ENCODE measurements at places on chromosomes 2 and 18. TPM values are rescaled to one million over a fixed set of nuclear protein-coding genes. Genes with fewer than 3 reads are reported as not detected.

The FBXO36 gene
- total RNA-seq: 1.9 TPM

The CFC1 gene
- not detected for total RNA-seq

The ITGB6 gene
- 7.6 TPM for total RNA-seq

The C2orf80 gene
- not detected for total RNA-seq

The IGFBP2 gene
- total RNA-seq: 944 TPM

The IL36B gene
- total RNA-seq: not detected

The ACSL3 gene
- total RNA-seq: 163 TPM

The ME2 gene
- total RNA-seq: 44.0 TPM

The PLCD4 gene
- 0.89 TPM for total RNA-seq

The RBKS gene
- total RNA-seq: 1.6 TPM

The CYS1 gene
- total RNA-seq: 3.7 TPM

The ALK gene
- 0.16 TPM for total RNA-seq

The ATP5MC3 gene
- 289 TPM for total RNA-seq

The AP1S3 gene
- 14.3 TPM for total RNA-seq

The NAT8 gene
- total RNA-seq: not detected

The SERPINB3 gene
- total RNA-seq: not detected

The CDK15 gene
- 6.6 TPM for total RNA-seq

The SERPINB4 gene
- total RNA-seq: not detected

The MFSD6 gene
- total RNA-seq: 2.6 TPM

The ALPG gene
- 0.27 TPM for total RNA-seq

The ODC1 gene
- 85.3 TPM for total RNA-seq

The OTOS gene
- not detected for total RNA-seq

The TXNDC9 gene
- 48.3 TPM for total RNA-seq

The ANKRD30B gene
- not detected for total RNA-seq

The DLX1 gene
- not detected for total RNA-seq

The ITPRIPL1 gene
- 0.10 TPM for total RNA-seq

The TUBA4B gene
- total RNA-seq: not detected

The UGT1A4 gene
- not detected for total RNA-seq

The CDH2 gene
- total RNA-seq: 326 TPM

The NFATC1 gene
- 10.6 TPM for total RNA-seq

The TMSB10 gene
- total RNA-seq: 3,439 TPM

The LHCGR gene
- total RNA-seq: not detected

The MARCO gene
- total RNA-seq: not detected

The CCT4 gene
- 203 TPM for total RNA-seq

The ANKRD30BL gene
- total RNA-seq: not detected

The CIB4 gene
- total RNA-seq: not detected

The ABCG5 gene
- total RNA-seq: not detected

The FAM228B gene
- total RNA-seq: 9.7 TPM

The CCDC74B gene
- 3.0 TPM for total RNA-seq

The PREB gene
- 48.9 TPM for total RNA-seq

The NT5DC4 gene
- total RNA-seq: not detected

The CTIF gene
- 93.6 TPM for total RNA-seq

The CXCR1 gene
- not detected for total RNA-seq

The PPP4R1 gene
- total RNA-seq: 131 TPM

The CYP1B1 gene
- 12.9 TPM for total RNA-seq

The EVA1A gene
- total RNA-seq: 19.0 TPM

The PDK1 gene
- 26.0 TPM for total RNA-seq

The PARD3B gene
- 7.0 TPM for total RNA-seq
